ENCODE measurements at places on chromosomes 4 and X. TPM values are rescaled to one million over a fixed set of nuclear protein-coding genes. Genes with fewer than 3 reads are reported as not detected.
A peak's percentile ranks its signal among the peaks of the same experiment; 100 is the strongest.

GRCh38 chr4:176189891-176190795, 5.2 kb downstream of the SPATA4 start:
- no peaks in the 10 kb centered on the region for H3K36me3 ChIP-seq
- DNase-seq, result no peak
- no peak overlapping the region for H3K4me3 ChIP-seq

DNA sequence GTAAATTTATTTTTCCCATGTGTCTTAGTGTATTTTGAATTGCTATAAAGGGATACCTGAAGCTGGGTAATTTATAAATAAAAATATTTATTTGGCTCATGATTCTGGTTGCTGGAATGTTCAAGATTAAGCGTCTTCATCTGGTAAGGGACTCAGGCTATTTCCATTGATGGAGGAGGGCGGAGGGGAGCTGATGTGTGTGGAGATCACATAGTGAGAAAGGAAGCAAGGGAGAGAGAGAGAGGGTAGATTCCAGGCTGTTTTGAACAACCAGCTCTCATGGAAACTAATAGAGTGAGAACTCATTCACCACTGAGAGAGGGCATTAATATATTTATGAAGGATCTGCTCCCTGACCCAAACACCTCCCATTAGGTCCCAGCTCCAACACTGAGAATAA, 39.6 kb upstream of the ADGRL3 start:
- no peaks in the 10 kb centered on the region for H3K4me1 ChIP-seq
- DNase-seq, result no peak
- H3K4me3 ChIP-seq, result no peak overlapping the region
- H3K36me3 ChIP-seq, result no peaks in the 10 kb centered on the region

- no peak for DNase-seq
- H3K27me3 ChIP-seq, result no peaks in the 10 kb centered on the region
- no peaks in the 10 kb centered on the region for H3K36me3 ChIP-seq
- no peak overlapping the region for H3K4me3 ChIP-seq
- H3K27ac ChIP-seq, result no peak overlapping the region
Measured at GRCh38 chrX:85111347-85111746, 107.7 kb downstream of the APOOL start.

- DNase-seq, result no peak
- peaks cover 4% of the 10 kb centered on the region for H3K4me1 ChIP-seq
- H3K27ac ChIP-seq, result no peak overlapping the region
- no peaks in the 10 kb centered on the region for H3K27me3 ChIP-seq
- no peak overlapping the region for H3K4me3 ChIP-seq
Measured at GRCh38 chr4:139863531-139863930, 197.9 kb downstream of the MGST2 start.

GRCh38 chr4:101651778-101652177, 138.8 kb upstream of the BANK1 start:
- no peak overlapping the region for H3K4me3 ChIP-seq
- H3K27ac ChIP-seq, result no peak overlapping the region
- no peaks in the 10 kb centered on the region for H3K27me3 ChIP-seq

DNA sequence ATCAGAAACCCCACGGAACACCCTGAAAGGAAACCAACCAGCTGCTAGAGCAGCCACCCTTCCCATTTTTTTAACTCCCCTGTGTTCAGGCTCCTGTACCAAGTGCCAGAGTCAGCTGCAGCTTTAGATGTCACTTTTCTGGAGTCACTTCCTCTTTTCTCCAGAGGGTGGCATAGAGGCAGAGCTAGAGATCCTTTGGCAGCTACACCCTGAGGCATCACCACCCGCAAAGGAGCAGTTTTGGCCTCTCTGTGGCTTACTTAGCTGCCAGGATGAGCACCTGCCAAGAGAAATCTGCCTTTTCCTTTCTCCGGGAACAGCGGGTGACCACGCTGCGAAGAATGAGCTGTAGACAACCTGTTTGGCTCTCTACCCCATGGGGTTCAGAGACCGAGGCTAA, 58.0 kb upstream of the CHRDL1 start:
- DNase-seq, result no peak
- H3K36me3 ChIP-seq, result no peaks in the 10 kb centered on the region
- H3K4me1 ChIP-seq, result no peaks in the 10 kb centered on the region
- no peak overlapping the region for H3K27ac ChIP-seq

DNA sequence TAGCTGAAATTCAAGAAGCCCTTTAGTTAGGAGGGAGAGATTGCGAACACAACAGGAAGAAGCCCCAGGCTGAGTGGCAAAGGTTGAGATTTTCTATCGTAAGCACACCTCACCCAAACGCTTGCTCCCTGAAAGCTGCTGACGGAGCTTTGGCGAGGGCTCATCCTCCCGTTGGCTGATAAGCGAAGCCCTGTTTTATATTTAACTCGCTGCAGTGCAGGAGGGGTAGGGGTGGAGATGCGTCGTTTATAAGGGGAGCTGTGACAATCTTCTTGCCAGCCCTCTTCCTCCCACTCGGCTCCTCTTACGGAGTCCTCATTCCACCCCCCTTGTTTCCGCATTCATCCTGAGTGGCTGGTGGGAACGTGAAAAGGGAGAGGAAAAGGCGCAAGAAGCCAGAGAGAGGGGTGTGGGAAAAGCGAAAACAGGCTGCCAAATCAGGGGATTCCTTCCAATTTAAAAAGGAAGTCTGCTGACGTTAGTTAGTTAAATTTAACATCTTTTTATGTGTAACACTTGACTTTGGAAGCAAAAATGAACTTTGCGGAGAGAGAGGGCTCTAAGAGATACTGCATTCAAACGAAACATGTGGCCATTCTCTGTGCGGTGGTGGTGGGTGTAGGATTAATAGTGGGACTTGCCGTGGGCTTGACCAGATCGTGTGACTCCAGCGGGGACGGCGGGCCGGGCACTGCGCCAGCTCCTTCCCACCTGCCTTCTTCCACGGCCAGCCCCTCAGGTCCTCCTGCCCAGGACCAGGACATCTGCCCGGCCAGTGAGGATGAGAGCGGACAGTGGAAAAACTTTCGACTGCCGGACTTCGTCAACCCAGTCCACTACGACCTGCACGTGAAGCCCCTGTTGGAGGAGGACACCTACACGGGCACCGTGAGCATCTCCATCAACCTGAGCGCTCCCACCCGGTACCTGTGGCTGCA, at the start of gene ENPEP:
TSS of gene ENPEP (plus strand) at position 275 of the 938 bp plus-strand sequence. CDS start at position 535, 260 bp downstream.
- H3K4me3 ChIP-seq, result peak within 1 kb of the TSS; percentile 44
- H3K27ac ChIP-seq, result peak within 1 kb of the TSS; percentile 49
- H3K27me3 ChIP-seq, result no peaks in the 10 kb centered on the region
- peak; percentile 48 for DNase-seq

- H3K4me1 ChIP-seq, result peaks cover 27% of the 10 kb centered on the region
- no peak for DNase-seq
- no peak overlapping the region for H3K4me3 ChIP-seq
- peaks cover 13% of the 10 kb centered on the region for H3K36me3 ChIP-seq
- H3K27me3 ChIP-seq, result no peaks in the 10 kb centered on the region
Measured at GRCh38 chr4:88745581-88746163, 48.0 kb upstream of the NAP1L5 start.

GRCh38 chrX:95950679-95951078, 734.0 kb upstream of the DIAPH2 start:
- no peak overlapping the region for H3K27ac ChIP-seq
- no peaks in the 10 kb centered on the region for H3K27me3 ChIP-seq
- H3K4me3 ChIP-seq, result no peak overlapping the region

DNA sequence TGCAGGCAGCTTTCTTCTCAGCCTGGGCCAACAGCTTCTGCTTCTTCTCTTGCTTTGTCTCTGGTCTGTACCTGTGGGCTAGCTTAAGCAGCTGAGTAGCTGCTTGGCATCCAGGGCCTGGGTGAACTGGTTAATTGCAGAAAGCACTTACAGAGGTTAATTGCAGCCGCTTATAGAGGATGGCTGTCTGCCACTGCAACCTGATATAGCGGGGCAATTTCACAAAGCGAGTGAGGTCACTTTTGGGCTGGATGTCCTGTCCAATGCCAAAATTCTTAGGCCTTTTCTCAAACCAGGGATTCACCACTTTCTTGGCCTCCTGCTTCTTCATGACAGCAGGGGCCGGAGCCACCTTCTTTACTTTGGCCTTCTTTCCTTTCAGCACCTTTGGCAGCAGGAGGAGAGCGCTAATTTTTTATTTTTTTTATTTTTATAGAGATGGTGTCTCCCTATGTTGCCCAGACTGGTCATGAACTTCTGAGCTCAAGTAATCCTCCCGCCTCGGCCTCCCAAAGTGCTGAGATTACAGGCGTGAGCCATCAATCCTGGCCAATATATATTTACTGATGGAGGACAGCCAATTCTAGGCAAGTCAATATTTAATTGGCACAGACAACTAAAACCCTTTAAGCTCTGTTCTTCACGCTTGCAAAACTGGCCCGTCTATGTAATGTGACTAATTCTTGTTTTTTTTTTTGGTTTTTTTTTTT, 61.0 kb downstream of the ENOPH1 start:
- no peak overlapping the region for H3K27ac ChIP-seq
- DNase-seq, result no peak
- peaks cover 6% of the 10 kb centered on the region for H3K27me3 ChIP-seq

DNA sequence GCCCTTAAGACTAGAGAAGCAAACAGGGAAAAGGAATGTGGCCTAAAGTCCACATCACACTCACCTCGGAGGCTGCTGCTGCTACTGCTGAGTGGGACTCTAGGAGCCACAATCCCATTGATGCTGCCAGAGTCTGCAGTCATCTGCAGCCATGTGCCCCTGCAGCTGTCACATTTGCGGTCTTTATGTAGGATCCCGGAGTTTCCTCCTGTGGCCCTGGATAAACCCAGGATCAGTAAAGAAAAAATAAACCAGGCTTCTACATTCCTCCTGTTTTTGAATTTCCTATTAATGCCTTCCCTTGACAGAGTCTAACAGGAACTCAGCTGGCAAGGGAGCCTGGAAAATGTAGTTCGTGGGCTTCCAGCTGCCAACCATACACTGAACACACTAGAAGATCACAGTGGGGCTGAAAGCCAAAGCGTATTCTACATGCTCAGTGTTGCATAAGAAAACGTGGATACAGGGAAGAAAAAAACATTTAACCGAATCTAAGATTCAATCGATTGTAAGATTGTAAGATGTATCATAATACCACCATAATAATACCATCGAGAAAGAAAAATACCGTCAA, 10.3 kb upstream of the PHEX start:
- H3K36me3 ChIP-seq, result no peaks in the 10 kb centered on the region
- no peak for DNase-seq
- no peak overlapping the region for H3K4me3 ChIP-seq

DNA sequence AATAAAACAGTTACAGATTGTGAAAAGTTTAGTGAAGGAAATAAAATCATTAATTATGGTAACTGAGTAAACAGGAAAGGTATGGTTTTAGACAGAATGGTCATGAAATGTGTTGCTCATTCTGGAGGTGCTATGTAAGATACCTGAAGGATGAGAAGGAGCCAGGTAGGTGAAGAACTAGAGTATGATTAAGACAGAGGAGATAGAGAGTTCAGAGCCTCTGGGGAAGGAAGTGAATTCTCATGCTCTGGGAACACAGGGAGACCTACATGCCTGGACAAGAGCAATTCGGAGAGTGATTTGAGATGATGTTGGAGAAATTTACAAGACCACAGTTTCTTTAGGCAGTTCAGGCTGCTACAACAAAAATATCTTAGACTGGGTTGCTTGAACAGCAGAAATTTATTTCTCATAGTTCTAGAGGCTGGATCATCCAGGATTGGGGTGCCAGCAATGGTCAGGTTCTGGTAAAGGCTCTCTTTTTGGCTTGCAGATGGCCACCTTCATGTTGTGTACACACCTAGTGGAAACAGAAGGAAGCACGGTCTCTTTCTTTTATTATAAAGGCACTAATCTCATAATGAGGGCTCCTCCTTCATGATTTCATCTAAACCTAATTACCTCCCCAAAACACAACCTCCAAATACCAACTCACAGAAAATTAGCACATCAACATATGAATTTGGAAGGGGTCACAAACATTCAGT, 1416.1 kb downstream of the PCDH7 start:
- H3K4me1 ChIP-seq, result no peaks in the 10 kb centered on the region
- H3K4me3 ChIP-seq, result no peak overlapping the region
- no peaks in the 10 kb centered on the region for H3K27me3 ChIP-seq
- H3K27ac ChIP-seq, result no peak overlapping the region

GRCh38 chrX:12139934-12140611, 1.8 kb downstream of the FRMPD4 start:
- no peak for DNase-seq
- no peaks in the 10 kb centered on the region for H3K36me3 ChIP-seq
- H3K27me3 ChIP-seq, result no peaks in the 10 kb centered on the region
- H3K4me3 ChIP-seq, result no peak overlapping the region

GRCh38 chr4:2688697-2689096, 67.4 kb downstream of the TNIP2 start:
- no peak overlapping the region for H3K4me3 ChIP-seq
- H3K27ac ChIP-seq, result no peak overlapping the region
- no peaks in the 10 kb centered on the region for H3K27me3 ChIP-seq
- peaks cover 38% of the 10 kb centered on the region for H3K4me1 ChIP-seq
- DNase-seq, result no peak
- H3K36me3 ChIP-seq, result peaks cover 16% of the 10 kb centered on the region

GRCh38 chr4:132587626-132588025, 561.5 kb upstream of the PCDH10 start:
- DNase-seq, result no peak
- no peak overlapping the region for H3K27ac ChIP-seq
- H3K4me3 ChIP-seq, result no peak overlapping the region
- no peaks in the 10 kb centered on the region for H3K36me3 ChIP-seq
- no peaks in the 10 kb centered on the region for H3K4me1 ChIP-seq

GRCh38 chr4:57710053-57710452, 599.9 kb upstream of the IGFBP7 start:
- DNase-seq, result no peak
- no peak overlapping the region for H3K4me3 ChIP-seq

- peaks cover 12% of the 10 kb centered on the region for H3K4me1 ChIP-seq
- H3K4me3 ChIP-seq, result no peak overlapping the region
- DNase-seq, result peak; percentile 57
- H3K36me3 ChIP-seq, result no peaks in the 10 kb centered on the region
- H3K27ac ChIP-seq, result no peak overlapping the region
- H3K27me3 ChIP-seq, result no peaks in the 10 kb centered on the region
Measured at GRCh38 chrX:10387011-10387410, 230.2 kb downstream of the CLCN4 start.

GRCh38 chrX:86121916-86122315, 26.3 kb upstream of the DACH2 start:
- no peak overlapping the region for H3K27ac ChIP-seq
- H3K27me3 ChIP-seq, result no peaks in the 10 kb centered on the region
- no peak for DNase-seq
- no peaks in the 10 kb centered on the region for H3K4me1 ChIP-seq

- H3K4me1 ChIP-seq, result no peaks in the 10 kb centered on the region
- no peak overlapping the region for H3K27ac ChIP-seq
- no peak overlapping the region for H3K4me3 ChIP-seq
- peaks cover 10% of the 10 kb centered on the region for H3K27me3 ChIP-seq
- H3K36me3 ChIP-seq, result no peaks in the 10 kb centered on the region
- DNase-seq, result no peak
Measured at GRCh38 chr4:173018446-173018845, 150.2 kb upstream of the GALNT7 start.

TLR3 gene
- total RNA-seq, result 1.6 TPM

FAM184B gene
- not detected for total RNA-seq

SMARCA1 gene
- 58.4 TPM for total RNA-seq

PCDH18 gene
- 15.1 TPM for total RNA-seq

RTL9 gene
- 0.11 TPM for total RNA-seq

DUSP21 gene
- total RNA-seq, result not detected

SCRG1 gene
- not detected for total RNA-seq

NEXMIF gene
- total RNA-seq, result not detected
